Bladder microvascular endothelial cell (primary cell): ENCODE measurements at places on chromosomes 3 and 15. TPM values are rescaled to one million over a fixed set of nuclear protein-coding genes. Genes with fewer than 3 reads are reported as not detected.

ATP10A gene
- 0.13 and 0.49 TPM in 2 replicates for total RNA-seq

SIDT1 gene
- not detected in 2 replicates for total RNA-seq

GADL1 gene
- under 0.01 TPM in 1 of 2 replicates, not detected in the other for total RNA-seq

RTP3 gene
- total RNA-seq, result not detected in 2 replicates
